ENCODE measurements at places on chromosomes 4 and X.

DNA sequence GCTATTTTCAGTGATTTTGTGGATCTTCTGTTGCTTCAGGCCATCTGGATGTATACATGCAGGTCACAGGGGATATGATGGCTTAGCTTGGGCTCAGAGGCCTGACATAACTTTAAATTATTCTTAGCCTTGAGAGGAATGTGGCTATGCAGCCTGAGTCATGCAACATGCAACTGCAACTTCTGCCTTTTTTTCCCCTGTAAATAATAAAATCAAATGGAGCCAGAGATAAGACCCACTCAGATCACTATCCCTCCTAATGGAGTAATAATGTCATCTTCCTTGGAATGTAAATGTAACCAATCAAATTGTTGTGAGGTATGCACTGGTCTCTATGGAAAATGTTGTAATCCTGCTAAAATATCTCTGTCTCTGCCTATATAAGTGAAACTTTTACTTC is 54.9 kb downstream of the MAGEB17 start:
- DNase-seq = no peak

GRCh38 chrX:118780911-118781310 is 42.7 kb upstream of the ZCCHC12 start:
- no peak for DNase-seq

- peak; percentile 72 for DNase-seq
Measured at GRCh38 chrX:53433651-53434639, at the start of gene HSD17B10. HSD17B10 (minus strand) TSS chrX:53434370; CDS start chrX:53434345, 25 bp downstream.

DNA sequence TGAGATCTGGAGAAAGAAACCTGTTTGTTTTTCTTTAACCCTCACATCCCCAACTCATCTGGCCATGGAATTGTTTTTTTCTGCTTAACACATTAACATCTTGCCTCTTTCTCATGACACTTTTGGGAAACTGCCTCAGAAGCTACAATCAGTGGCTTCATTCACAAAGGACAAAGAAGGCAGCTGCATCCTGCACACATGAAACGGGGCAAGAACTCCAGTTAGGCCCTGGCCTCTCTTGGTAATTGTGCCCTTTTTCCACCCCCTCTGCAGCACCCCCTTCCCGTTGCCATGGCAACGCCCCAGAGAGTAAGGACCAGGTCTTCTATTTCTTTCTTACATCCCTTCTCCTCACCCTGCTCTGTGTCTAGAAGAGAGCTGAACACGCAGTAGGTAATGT is 103.4 kb downstream of the PDGFRA start:
- DNase-seq = no peak

- DNase-seq = no peak
Measured at GRCh38 chr4:60911127-60911526, 289.0 kb upstream of the ADGRL3 start.

- no peak for DNase-seq
Measured at GRCh38 chr4:113452868-113453620, 308.5 kb downstream of the CAMK2D start.

- DNase-seq = no peak
Measured at GRCh38 chrX:100973411-100973810, 3.9 kb downstream of the ARL13A start.

DNA sequence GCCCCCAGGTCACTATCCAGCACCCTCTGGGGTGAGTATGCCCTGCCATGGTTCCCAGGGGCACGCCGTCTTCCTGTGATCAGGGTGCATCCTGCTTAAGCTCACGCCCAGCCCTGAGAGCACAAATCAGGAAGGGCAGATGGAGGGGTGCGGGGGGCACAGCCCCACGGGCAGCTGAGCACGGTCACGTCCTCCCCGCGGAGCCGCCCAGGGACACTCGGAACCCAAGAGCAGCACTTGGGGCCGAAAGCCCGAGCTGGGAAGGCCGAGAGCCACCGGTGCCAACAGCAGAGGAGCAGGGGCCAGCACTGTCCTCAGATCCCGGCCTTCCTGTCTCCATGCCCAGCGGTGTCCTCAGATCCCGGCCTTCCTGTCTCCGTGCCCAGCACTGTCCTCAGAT is 21.5 kb downstream of the NELFA start:
- DNase-seq = no peak

DNA sequence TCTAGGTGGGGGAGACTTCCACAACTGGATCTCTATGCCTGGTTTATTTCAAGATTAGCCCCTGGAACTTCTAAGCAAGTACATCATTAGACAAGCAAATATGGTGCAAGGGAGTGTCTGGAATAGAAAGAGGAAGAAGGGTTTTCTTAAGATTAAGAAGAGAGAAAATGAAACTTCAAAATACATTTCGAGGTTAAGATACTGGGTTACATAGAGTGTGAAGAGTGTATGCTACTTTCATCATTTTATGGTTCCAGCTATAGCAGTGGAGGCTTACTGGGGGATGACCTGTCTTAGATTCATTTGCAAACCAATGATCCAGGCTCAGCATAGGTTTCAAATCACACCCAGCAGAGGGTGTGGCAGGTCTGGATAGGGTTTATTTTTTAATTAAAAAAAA is 144.4 kb upstream of the GATB start:
- DNase-seq = no peak

- no peak for DNase-seq
Measured at GRCh38 chrX:131565909-131566308, 22.0 kb downstream of the OR13H1 start.

- DNase-seq = no peak
Measured at GRCh38 chrX:129000018-129000417, 523.3 kb downstream of the SMARCA1 start.

DNA sequence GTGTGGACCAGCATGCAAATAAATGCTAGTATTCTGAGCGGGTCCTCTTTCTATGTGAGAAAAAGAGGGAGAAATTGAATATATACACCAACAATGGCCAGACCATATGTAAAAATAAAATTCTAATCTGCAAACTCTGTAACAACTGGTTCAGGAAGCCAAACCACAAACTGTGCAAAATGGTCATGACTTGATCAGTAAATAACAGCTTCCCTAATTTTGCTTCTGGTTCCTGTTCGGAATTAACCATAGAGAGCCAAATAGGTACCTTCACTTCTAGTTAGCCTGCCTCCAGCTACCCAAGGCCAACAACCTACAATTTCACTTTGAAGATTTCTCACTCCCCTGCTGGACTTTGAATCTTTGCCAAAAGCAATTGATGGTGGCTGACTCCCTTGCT is 1313.2 kb downstream of the ADGRL3 start:
- DNase-seq = no peak

DNA sequence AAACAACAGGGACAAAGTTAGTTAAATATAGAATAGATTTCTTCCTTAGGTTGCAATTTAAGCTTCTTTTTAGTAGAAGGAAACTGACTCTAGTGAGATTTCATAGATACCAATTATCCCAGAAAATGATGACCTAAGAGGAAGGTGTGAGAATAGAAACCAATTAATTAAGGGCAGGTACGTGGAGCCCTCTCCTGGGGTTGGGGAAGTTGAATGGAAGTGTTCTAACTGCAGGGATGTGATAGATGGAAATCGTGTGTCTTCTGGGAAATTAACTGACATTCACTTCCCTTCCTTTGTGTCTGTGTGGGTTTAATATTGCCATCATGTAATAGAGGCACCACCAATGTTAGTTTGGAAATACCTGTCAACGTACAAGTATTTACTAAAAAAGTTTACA is 204.1 kb upstream of the ANK2 start:
- DNase-seq = no peak

GRCh38 chr4:43835869-43836268 is 612.7 kb downstream of the KCTD8 start:
- DNase-seq = no peak
